ENCODE measurements at places on chromosomes 1 and 21. TPM values are rescaled to one million over a fixed set of nuclear protein-coding genes. Genes with fewer than 3 reads are reported as not detected.

The SSBP3 gene
- total RNA-seq, result 25.1 TPM

The NBPF14 gene
- 1.1 TPM for total RNA-seq

The SOD1 gene
- total RNA-seq, result 230 TPM

The S100A7 gene
- total RNA-seq, result not detected

The GUCA2A gene
- total RNA-seq, result not detected

The PM20D1 gene
- not detected for total RNA-seq

The GBP7 gene
- not detected for total RNA-seq

The VSIG8 gene
- not detected for total RNA-seq

The SPATA1 gene
- 0.25 TPM for total RNA-seq

The HPCAL4 gene
- not detected for total RNA-seq

The C4BPA gene
- not detected for total RNA-seq

The TAF13 gene
- total RNA-seq, result 40.0 TPM

The S100A1 gene
- not detected for total RNA-seq

The SHISA4 gene
- total RNA-seq, result 22.5 TPM

The TMEM200B gene
- 1.8 TPM for total RNA-seq

The TFF3 gene
- 14.9 TPM for total RNA-seq

The RER1 gene
- total RNA-seq, result 75.9 TPM

The MRPL24 gene
- 112 TPM for total RNA-seq

The KCNT2 gene
- 0.13 TPM for total RNA-seq

The TFF2 gene
- total RNA-seq, result not detected

The GJA8 gene
- not detected for total RNA-seq

The RUNX3 gene
- not detected for total RNA-seq

The TNFSF18 gene
- total RNA-seq, result 109 TPM

The KRTAP7-1 gene
- not detected for total RNA-seq

The CASQ2 gene
- total RNA-seq, result not detected

The RGS8 gene
- total RNA-seq, result not detected

The OR2T35 gene
- total RNA-seq, result not detected

The C8A gene
- not detected for total RNA-seq

The ATPAF1 gene
- total RNA-seq, result 31.9 TPM

The WDR77 gene
- 56.5 TPM for total RNA-seq

The TNFRSF18 gene
- total RNA-seq, result not detected

The NBL1 gene
- total RNA-seq, result 54.3 TPM

The BNIPL gene
- not detected for total RNA-seq

The MCOLN2 gene
- not detected for total RNA-seq

The CENPF gene
- 48.2 TPM for total RNA-seq

The PAPPA2 gene
- 0.05 TPM for total RNA-seq

The CYP2J2 gene
- total RNA-seq, result not detected

The TMEM82 gene
- total RNA-seq, result not detected

The THEM5 gene
- total RNA-seq, result not detected

The IGSF9 gene
- not detected for total RNA-seq

The PI4KB gene
- total RNA-seq, result 70.2 TPM

The HPDL gene
- total RNA-seq, result 9.3 TPM

The GJA9 gene
- total RNA-seq, result not detected

The LRRC47 gene
- 31.1 TPM for total RNA-seq

The PCP4L1 gene
- total RNA-seq, result not detected

The CAMK1G gene
- not detected for total RNA-seq

The DIRAS3 gene
- 0.49 TPM for total RNA-seq

The NUP210L gene
- not detected for total RNA-seq

The GRIK3 gene
- total RNA-seq, result not detected

The AGMAT gene
- 1.6 TPM for total RNA-seq

The RRAGC gene
- total RNA-seq, result 20.8 TPM

The ANKRD65 gene
- 0.47 TPM for total RNA-seq

The KRTAP19-6 gene
- not detected for total RNA-seq

The UAP1 gene
- total RNA-seq, result 107 TPM

The CD53 gene
- not detected for total RNA-seq

The C1orf74 gene
- 1.9 TPM for total RNA-seq

The RYR2 gene
- total RNA-seq, result not detected

The HTR6 gene
- not detected for total RNA-seq

The COA6 gene
- 37.7 TPM for total RNA-seq
